Natural killer cell (primary cell): ENCODE measurements at places on chromosomes 7 and 10.

DNA sequence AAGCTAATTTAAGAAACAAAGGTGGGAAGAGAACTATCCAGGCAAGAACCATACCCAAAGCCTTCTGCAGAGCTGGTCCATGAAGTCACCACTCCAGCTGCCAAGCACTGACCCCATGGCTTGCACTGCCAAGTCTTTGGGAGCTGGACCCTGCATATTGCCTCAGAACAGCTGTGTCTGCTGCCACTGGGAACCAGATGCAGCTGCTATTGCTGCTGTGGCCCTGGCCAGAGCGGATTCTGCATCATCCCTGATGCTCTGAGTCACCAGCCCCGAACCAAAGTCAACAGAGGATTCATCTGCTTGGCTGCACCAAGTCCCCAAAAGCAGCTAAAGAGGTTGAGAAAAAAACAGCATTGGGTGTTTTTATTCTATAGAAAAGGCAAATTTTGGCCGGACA is 39.2 kb upstream of the GSAP start:
- DNase-seq = no peak

- DNase-seq = peak; percentile 85
These were observed 1.5 kb downstream of the IL15RA start for GRCh38 chr10:5975641-5976473.

GRCh38 chr10:77463967-77464745 is 173.5 kb downstream of the KCNMA1 start:
- no peak for DNase-seq

GRCh38 chr7:86937363-86937878 is 122.0 kb downstream of the ELAPOR2 start:
- DNase-seq = no peak

DNA sequence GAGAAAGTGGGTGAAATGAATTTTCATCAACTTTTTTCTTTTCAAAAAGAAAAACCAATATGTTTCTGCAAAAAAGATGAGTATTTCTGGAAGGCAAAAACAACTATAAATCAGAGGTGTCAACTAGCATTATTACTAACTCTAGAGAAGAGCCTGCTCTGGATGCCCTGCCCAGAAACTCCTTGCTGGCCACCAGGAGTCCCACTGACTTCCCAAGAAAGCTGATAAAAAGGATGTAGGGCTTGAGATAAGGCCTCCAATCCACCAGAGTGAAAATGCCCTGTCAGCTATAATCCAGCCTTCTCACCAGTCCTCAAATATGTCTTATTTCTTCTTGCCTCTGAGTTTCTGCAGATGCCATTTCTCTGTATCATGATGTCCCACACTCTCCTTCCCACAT is 16.7 kb upstream of the FZD1 start:
- DNase-seq = no peak

- no peak for DNase-seq
These were observed 9.7 kb upstream of the SLC16A9 start for GRCh38 chr10:59719374-59719773.

- no peak for DNase-seq
These were observed 178.5 kb downstream of the AMPH start for GRCh38 chr7:38452681-38453108.

DNA sequence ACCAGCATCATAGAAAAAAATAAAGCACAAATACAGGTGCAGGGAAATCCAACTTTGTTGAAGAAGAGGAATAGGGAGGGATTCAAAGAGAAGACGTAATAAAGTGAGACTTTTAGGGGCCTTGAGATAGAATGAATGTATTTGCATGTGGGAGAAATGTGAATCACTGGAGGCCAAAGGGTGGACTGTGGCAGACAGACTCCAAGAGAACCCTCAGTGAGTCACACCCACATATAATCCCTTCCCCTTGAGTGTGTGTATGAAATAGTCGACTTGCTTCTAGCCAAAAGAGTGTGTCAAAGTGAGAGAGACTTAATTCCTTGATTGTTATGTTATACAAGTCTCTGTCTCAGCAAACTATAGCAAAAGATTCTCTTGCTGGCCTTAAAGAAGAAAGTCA is 101.3 kb upstream of the GHITM start:
- no peak for DNase-seq

DNA sequence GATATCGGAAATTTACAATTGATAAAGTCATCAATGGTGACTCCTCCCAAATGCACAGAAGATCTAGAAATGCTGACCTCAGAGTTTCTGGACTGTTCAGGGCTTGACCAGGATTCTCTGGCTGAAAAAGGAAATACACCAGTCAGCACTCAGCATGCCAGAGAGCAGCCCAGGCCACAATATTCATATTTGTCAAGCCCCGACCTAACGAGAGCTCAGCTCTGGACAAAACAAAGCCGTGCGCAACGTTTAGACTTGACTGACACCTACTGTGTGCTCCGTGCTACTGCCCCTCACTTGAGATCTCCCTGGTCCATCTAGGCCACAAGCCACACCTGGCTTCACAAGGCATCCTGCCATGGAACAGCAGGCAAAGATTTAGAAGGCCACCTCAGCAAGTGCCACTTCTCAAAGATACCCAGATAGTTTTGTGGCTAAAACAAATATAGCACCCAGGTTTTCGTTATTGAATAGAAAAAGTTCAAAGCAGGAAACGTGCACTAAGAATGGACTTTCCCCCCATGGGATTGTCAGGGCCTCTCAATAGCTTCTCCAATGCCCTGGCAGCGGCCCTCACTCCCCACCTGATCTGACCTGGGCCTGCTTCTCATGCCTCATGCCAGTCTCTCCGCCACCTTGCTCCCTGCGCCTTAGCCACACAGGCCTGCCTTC is 218.3 kb downstream of the FAM107B start:
- peak; percentile 72 for DNase-seq

DNA sequence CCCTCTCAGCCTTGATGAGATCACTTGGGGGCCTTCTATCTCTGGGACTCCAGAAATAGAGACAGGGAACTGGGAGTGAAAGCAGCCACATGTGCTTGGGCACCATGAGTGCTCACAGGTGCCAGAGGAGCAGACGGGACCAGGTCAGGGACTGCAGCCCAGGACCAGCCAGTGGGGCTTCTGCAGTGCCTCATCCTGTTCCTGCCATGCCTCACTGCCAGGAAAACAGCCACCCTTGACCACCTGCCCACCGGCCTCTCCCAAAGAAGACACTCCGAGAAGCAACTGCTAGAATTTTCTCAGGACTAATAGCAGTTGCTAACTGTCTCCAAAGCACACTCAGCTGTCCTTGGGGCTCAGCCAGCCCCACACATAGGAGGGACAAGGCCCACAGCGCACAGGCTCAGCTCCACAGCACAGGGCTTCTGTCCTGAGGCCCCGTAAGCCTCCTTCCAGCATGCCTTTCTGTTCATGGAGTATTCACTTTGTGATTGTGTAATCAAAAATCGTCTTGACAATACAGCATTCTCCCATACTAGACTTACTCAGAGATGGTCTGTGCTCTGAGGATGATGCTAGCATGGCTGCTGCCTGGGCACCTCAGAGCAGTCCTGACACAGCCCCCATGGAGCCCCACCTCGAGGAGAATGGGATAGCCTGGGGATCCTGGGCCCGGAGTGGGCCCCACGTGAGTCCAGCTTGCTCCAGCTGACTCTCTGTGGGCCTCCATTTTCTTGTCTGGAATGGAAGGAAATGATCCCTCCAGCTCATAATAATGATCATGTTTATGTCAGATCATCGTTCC is 115.7 kb upstream of the RET start:
- DNase-seq = peak; percentile 4

DNA sequence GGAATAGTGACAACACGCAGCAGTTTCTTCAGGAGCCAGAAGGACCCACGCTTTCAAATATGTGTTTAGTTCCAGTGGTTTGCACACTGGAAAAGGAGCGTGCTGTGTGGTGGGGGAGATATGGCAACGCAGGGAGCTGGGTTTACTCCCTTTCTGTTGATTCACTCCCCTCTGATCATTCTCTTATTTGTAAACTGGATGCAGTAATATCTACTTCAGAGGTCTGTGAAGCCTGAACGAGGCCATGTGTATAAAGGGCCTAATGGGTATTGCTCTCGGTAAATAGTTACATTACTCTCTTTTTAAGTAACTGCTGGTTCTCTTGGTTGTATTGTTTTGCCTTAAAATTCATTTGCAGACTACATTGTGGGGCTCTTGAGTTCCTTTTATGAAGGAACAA is 19.2 kb downstream of the RBM17 start:
- no peak for DNase-seq

DNA sequence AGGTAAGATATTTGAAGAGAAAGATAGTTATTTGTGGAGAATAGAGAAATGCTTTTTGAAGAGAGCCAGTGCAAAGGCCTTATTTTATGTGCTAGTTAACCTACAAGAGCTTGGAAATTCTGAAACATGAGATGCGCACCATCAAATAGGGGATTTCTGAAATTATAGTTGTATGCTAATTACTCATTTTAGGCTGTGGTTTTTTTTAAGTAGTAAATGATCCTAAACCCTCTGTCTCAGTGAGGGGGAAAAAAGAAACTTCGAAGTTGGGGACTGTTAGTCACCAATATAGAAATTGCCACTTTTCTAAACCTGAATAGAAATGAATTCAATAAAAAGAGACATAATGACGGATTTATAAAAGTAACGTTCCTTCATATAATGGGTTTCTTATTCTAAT is 119.3 kb upstream of the MDFIC start:
- DNase-seq = no peak

- peak; percentile 75 for DNase-seq
These were observed 4.8 kb upstream of the POLR1F start for GRCh38 chr7:19713676-19714075.

DNA sequence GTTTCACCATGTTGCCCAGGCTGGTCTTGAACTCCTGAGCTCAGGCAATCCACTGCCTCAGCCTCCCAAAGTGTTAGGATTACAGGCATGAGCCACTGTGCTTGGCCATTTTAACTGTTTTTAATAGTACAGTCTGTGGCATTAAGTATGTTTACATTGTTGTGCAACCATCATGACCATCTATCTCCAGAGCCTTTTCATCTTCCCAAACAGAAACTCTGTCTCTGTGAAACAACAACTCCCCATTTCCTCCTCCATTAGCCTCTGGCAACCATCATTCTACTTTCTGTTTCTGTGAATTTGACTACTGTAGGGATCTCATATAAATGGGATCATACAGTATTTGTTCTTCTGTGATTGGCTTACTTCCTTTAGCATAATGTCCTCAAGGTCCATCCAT is 48.3 kb upstream of the SEPHS1 start:
- no peak for DNase-seq

DNA sequence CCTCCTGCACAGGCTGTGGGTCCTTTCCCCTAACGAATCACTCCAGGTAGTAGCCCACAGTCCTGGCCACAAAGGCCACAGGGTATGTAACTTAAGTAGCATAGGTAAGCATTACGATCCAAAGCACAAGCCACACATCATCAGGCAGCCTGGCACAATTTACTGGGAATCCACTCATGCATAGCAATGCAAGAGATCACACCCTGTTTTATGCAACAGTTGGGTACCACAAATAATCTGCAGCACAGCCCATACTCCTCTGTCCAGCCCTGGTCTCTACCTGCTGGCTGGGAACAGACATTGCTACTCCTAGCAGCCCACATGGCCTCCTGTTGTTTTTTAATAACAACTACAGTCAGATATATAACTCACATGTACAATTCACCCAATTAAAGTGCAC is 34.3 kb downstream of the SRPK2 start:
- DNase-seq = no peak
